ENCODE measurements at places on chromosomes 5 and 9. TPM values are rescaled to one million over a fixed set of nuclear protein-coding genes. Genes with fewer than 3 reads are reported as not detected.

DNA sequence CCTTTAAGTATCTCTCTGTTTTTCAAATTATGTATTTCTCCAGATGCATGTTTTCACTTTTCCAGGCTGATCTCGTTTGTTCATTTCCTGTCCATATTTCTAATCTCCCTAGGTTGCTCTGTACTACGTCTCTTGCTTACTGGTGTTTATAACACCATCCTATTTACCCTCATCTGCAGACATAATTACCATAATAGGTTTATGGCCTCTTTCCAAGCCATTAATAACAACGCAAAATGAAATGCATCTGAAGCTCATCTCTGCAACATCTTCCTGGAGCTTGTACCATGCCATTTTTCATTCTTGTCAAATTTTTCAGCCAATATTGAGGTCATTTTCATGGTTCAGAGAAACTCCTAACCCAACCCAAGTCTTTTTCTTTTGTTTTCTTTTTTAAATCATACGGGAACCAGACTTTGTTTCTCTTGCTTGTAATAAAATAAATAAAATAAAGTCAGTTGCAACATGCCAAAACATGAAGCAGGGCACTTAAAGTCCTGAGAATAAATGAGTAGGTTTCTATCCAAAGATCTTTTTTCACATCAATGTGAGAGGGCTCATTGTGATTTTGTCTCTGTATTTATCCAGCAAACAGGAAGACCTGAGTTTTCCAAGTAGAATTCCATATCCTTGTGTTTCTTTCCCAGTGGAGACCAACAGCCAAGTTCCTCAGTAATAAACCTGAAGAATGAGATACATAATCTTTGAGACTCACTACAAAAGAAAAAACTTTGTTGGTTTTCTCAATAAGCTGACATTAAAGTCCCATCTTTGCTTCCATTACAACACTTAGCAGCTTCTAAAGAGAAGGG, 37.0 kb downstream of the DPYSL3 start:
- DNase-seq: no peak
- H3K36me3 ChIP-seq: no peaks in the 10 kb centered on the region
- no peak overlapping the region for H3K27ac ChIP-seq
- H3K27me3 ChIP-seq: no peaks in the 10 kb centered on the region

Gene INSL4
- total RNA-seq: not detected

Gene CYLC2
- not detected for total RNA-seq

GRCh38 chr5:13606051-13606450, 338.4 kb downstream of the DNAH5 start:
- H3K4me1 ChIP-seq: no peaks in the 10 kb centered on the region
- DNase-seq: no peak
- no peaks in the 10 kb centered on the region for H3K36me3 ChIP-seq
- no peak overlapping the region for H3K27ac ChIP-seq
- H3K4me3 ChIP-seq: no peak overlapping the region

Gene PPP2R2B
- 0.26 TPM for total RNA-seq

Gene PCA3
- not detected for total RNA-seq

- peak overlapping the region; percentile 49 for H3K27ac ChIP-seq
- H3K4me1 ChIP-seq: peaks cover 19% of the 10 kb centered on the region
- H3K36me3 ChIP-seq: no peaks in the 10 kb centered on the region
- DNase-seq: peak; percentile 37
Observed at GRCh38 chr9:109512170-109512756, 14.2 kb upstream of the PTPN3 start.

DNA sequence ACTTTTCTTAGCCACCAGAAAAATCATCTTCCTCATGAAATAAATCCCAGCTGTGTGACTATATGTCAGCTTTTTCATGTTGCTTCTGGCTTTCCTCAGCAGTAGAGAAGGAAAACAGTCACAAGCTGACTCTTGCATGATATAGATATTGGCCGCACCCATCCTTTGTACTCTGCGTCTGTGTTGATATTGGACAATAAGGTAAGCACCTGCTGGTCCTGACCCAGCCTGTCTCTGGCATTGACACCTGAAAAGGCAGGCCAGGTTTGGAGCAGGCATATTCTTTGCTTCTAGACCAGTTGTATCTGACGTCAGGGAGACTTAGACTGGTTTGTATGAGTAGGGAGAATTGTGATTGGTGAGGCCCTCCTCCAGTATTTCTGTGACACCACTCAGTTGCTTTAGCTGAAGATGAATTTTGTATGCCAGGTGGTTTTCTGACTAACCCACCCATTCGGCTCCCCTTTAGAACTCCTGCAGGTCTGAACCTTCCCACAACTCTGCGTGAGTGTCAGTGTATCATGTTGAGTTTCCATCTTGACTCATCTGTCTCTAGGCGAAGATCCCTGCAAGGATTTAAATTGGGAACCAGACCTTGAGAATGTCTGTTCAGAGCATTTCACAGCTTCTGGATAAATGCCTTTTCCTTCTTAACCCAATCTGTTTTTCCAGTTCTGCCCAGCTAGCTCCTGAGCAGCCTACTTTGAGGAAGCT, 151.2 kb upstream of the RUSC2 start:
- peaks cover 11% of the 10 kb centered on the region for H3K4me1 ChIP-seq
- no peak for DNase-seq
- H3K27ac ChIP-seq: no peak overlapping the region

- no peaks in the 10 kb centered on the region for H3K4me1 ChIP-seq
- H3K4me3 ChIP-seq: no peak overlapping the region
- H3K27me3 ChIP-seq: no peaks in the 10 kb centered on the region
- DNase-seq: no peak
- no peak overlapping the region for H3K27ac ChIP-seq
- no peaks in the 10 kb centered on the region for H3K36me3 ChIP-seq
Observed at GRCh38 chr9:95627802-95628201, 111.0 kb upstream of the PTCH1 start.

Gene SPAG8
- 1.6 TPM for total RNA-seq

Gene CCDC192
- total RNA-seq: not detected

DNA sequence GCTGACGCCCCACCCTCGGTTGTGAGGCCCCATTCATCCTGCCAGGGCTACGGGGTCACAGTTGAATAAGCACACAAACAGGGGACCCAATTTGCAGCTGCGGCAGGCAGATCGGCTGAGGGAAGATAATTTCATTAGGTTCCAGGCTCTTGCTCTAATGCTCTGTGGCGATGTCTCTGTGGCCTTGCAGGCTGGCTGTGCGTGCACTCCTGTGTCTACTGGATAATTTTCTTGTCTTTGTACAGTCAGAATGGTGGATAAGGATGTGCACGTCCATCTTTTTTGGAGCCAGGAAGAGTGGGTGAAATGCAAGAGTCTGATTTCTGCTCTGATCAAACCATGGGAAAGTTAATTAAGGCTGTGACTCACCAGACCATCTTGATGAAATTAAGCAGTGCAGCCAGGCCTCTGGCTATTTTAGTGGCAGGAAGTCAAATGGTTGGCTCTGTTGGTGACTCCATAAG, 39.2 kb downstream of the NSG2 start:
- no peaks in the 10 kb centered on the region for H3K36me3 ChIP-seq
- no peak for DNase-seq
- H3K27ac ChIP-seq: no peak overlapping the region
- H3K4me1 ChIP-seq: no peaks in the 10 kb centered on the region

DNA sequence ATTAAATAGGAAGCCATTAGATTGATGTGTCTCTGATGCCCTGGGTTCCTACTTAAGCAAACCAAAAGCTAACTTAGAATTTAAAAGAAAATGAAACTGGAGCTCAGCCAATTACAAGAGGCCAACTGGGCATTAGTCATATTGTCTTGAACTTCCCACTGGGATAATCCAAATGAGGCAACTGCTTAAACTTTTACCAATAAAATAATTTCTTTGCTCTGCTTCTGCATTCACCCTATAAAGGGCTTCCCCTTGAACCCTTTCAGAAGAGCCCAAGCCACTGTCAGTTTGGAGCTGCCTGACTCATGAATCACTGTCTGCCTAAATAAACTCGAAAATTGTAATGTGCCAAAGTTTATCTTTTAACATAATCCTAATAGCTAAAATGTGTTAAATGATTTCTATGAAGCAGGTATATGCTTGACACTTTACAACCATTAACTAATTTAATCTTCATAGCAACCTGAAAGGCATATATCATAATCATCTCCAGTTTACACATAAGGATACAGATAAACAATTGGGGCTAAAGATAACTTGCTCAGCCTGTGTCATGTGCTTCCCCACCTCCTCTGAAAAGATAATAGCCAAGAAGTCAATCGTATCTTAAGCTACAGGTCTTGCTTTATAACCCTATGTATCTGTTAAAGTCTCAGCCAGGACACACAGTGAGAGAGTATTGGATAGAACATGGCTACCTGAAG, 11.5 kb downstream of the GPR150 start:
- no peak overlapping the region for H3K4me3 ChIP-seq
- peaks cover 15% of the 10 kb centered on the region for H3K4me1 ChIP-seq

Gene CEL
- total RNA-seq: 9,209 TPM

DNA sequence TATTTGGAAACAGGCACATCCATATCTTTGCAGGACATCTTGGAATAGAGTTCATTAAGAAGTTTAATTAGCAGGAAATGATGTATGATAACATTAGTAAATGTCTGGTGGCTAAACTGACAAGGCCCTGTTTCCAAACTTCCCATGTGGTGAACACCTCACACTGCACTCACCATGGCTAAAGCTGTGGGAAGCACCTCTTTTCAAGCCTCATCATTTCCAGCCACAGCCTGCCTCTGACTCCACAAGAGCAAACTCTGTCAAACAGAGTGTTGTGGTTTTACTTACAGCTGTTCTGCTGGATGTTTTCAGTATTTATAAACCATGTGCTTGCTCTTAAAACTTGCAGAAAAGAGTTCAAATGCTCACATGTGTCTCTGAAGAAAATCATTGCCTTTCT, 14.9 kb upstream of the NDUFB6 start:
- H3K27me3 ChIP-seq: no peaks in the 10 kb centered on the region
- no peak overlapping the region for H3K27ac ChIP-seq
- no peak overlapping the region for H3K4me3 ChIP-seq

Gene CDHR2
- total RNA-seq: not detected

- DNase-seq: no peak
- peaks cover 20% of the 10 kb centered on the region for H3K4me1 ChIP-seq
- no peaks in the 10 kb centered on the region for H3K27me3 ChIP-seq
- no peak overlapping the region for H3K4me3 ChIP-seq
- no peaks in the 10 kb centered on the region for H3K36me3 ChIP-seq
- peak overlapping the region; percentile 50 for H3K27ac ChIP-seq
Observed at GRCh38 chr5:133927300-133928180, 40.9 kb downstream of the C5orf15 start.

- DNase-seq: no peak
- H3K4me1 ChIP-seq: no peaks in the 10 kb centered on the region
- no peak overlapping the region for H3K4me3 ChIP-seq
Observed at GRCh38 chr5:2353871-2354440, 397.5 kb downstream of the IRX2 start.

Gene IQGAP2
- 41.2 TPM for total RNA-seq

- DNase-seq: no peak
- no peaks in the 10 kb centered on the region for H3K36me3 ChIP-seq
- H3K27ac ChIP-seq: no peak overlapping the region
- peaks cover 13% of the 10 kb centered on the region for H3K4me1 ChIP-seq
- no peaks in the 10 kb centered on the region for H3K27me3 ChIP-seq
Observed at GRCh38 chr5:76041863-76042262, 41.3 kb upstream of the SV2C start.

DNA sequence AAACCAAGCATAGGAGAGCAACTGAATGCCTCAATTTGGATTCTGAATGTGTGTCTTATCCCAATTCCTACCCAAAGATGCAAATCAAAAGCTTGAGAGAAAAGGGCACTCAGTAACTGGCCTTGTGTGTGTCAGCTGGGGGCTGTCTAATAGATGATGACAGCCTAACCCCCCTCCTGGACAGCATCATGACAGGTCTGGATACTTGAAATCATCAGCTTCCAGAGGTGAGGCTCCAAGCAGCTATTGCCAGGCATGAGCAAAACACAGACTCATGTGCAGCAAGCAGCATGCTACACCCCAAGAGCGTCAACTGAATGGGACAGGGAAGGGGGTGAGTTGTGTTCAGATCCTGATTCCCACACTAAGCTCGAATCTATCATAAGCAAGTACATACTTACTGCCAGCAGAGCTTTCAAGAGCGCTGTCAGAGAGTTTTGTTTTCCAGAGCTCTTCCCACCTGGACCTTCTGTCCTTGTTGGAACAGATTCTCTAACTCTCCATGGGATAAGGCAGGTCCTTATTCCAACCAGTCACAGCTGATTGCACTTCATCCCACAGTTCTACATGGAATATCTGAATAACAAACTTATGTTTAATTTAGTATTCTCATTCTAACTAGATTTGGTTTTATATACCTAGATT, 467.5 kb downstream of the DTWD2 start:
- no peaks in the 10 kb centered on the region for H3K4me1 ChIP-seq
- no peaks in the 10 kb centered on the region for H3K27me3 ChIP-seq
- H3K36me3 ChIP-seq: no peaks in the 10 kb centered on the region

Gene FAM151B
- 4.6 TPM for total RNA-seq

Gene PCDHA5
- total RNA-seq: 2.3 TPM

GRCh38 chr9:38287420-38287985, 105.0 kb upstream of the ALDH1B1 start:
- H3K27ac ChIP-seq: no peak overlapping the region
- no peak overlapping the region for H3K4me3 ChIP-seq
- DNase-seq: no peak
- H3K4me1 ChIP-seq: peaks cover 9% of the 10 kb centered on the region
- H3K36me3 ChIP-seq: no peaks in the 10 kb centered on the region

DNA sequence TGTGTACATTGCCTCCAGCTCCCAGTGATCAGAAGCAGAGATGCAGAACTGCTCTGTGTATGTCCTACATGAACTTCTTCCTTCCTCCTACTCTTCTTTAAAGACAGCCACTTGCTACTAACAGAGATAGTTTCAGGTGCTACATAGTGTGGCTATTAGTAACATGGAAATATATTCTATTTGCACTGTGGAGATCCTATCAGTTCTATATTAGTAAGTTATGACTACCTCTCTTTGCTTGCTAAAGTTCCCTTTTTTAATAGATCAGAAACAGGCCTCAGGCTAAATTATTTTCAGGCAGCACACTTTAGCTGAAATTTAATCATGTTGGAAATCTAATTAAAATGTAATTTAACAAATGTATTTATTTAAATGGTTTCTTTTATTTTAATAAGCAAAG, 64.4 kb upstream of the TNFSF8 start:
- H3K36me3 ChIP-seq: no peaks in the 10 kb centered on the region
- H3K27me3 ChIP-seq: no peaks in the 10 kb centered on the region
- no peak for DNase-seq
- no peak overlapping the region for H3K27ac ChIP-seq
- H3K4me1 ChIP-seq: peaks cover 11% of the 10 kb centered on the region

Gene LVRN
- total RNA-seq: 2.0 TPM

Gene CBY3
- not detected for total RNA-seq

DNA sequence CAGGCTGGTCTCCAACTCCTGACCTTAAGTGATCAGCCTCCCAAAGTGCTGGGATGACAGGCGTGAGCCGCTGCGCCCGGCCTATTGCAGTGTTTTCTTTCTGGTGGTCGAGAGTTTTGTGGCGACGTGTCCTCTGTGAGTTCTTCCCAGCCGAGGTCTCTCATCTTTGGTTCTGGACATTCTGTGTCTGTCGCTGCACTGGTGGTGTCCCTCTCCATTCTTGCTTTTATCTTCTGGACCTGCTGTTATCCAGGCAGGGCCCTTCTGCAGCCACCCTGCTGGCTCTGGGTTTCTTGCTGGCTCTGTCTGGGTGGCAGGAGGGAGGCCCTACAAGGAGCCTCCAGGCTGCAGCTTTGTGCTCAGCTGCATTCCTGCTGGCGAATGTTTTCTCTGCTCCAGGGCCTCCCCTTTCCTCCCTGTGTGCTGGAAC, 49.1 kb upstream of the EXOC3 start:
- H3K27me3 ChIP-seq: no peaks in the 10 kb centered on the region
- H3K27ac ChIP-seq: no peak overlapping the region
- H3K36me3 ChIP-seq: no peaks in the 10 kb centered on the region
- no peak overlapping the region for H3K4me3 ChIP-seq
- DNase-seq: no peak

Gene PRXL2C
- total RNA-seq: 5.7 TPM

Gene CATSPER3
- total RNA-seq: not detected
